ENCODE measurements at places on chromosomes 3 and 15.

- DNase-seq: no peak
Observed at GRCh38 chr15:84834969-84835368, 17.8 kb downstream of the ALPK3 start.

GRCh38 chr15:45180648-45181436, 6.9 kb downstream of the SHF start:
- DNase-seq: no peak

- DNase-seq: no peak
Observed at GRCh38 chr15:70199540-70200410, 102.1 kb upstream of the TLE3 start.

- no peak for DNase-seq
Observed at GRCh38 chr15:33476076-33476475, 165.3 kb downstream of the RYR3 start.

GRCh38 chr3:115236496-115236895, 89.4 kb upstream of the ZBTB20 start:
- DNase-seq: no peak

DNA sequence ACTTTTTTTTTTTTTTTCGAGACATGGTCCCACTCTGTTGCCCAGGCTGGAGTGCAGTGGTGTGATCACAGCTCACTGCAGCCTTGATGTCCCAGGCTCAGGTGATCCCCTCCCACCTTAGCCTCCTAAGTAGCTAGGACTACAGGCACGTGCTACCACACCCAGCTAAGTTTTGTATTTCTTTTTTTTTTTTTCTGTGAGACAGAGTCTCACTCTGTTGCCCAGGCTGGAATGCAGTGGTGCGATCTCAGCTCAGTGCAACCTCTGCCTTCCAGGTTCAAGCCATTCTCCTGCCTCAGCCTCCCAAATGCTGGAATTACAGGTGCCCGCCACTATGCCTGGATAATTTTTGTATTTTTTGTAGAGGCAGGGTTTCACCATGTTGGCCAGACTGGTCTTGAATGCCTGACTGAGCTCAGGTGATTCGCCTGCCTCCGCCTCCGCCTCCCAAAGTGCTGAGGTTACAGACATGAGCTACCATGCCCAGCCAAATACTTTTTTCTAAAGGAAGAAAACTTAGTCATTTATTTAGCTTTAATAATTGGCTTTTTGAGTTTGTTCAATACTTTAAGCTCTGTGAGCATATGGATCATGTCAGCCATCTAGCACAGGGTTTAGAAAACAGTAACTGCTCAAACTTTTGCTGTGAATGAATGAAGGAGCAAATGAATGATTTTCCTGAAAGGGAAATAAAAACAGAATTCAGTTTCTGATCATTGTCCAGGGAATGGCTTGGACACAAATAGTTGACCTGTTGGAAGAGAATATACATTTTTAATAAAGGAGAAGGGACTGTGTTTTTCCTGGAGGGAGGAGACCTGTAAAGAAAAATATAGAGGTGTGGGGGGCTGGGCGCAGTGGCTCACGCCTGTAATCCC, 26.0 kb downstream of the UBE2E1 start:
- no peak for DNase-seq

GRCh38 chr3:56467108-56467507, 1.2 kb downstream of the ERC2 start:
- no peak for DNase-seq

DNA sequence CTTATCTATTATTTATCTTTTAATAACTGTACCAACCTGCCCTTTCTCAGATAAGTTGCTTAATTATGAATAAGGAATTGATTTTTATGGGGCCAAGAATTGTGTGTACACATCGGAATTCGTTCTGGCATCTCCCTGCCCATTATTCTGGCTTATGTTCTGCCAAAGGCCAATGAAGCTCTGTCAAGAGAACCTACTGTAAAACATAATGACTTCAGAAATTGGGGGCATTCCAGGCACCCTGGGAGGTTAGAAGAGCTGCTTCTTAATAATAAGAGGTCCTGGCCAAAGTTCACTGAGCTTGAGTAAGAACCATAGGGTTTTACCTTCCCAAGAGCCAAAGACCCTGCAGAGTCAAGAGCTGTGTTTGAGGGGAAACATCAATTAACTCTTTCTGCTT, 261.7 kb downstream of the SLC9A9 start:
- DNase-seq: no peak

DNA sequence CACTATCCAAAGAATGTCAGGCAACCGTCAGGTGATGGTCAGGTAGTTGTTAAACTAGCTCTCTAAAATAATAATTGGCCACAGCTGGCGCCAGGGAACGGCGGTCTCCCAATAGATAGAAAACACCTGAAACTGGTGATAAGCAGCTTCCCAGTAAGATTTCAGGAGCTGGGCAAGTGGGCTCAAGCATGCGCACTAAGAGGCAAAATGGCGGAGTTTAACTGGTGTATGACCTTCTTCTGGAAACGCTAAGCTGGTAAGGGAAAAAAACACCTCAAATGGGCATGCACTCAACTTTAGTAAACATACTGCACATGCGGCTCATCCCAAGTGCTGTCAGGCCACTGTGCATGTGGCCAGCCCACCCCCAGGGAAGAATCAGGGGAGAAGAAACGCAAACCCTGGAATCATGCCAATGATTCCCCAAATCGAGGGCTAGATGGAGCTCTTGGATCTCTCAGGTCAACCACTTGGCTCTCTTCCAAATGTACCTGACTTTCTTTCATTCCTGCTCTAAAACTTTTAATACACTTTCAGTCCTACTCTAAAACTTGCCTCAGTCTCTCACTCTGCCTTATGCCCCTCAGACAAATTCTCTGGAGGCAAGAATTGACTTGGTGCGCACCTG, 195.0 kb downstream of the ZNF621 start:
- DNase-seq: no peak

- no peak for DNase-seq
Observed at GRCh38 chr15:72146934-72147333, 28.7 kb downstream of the SENP8 start.

DNA sequence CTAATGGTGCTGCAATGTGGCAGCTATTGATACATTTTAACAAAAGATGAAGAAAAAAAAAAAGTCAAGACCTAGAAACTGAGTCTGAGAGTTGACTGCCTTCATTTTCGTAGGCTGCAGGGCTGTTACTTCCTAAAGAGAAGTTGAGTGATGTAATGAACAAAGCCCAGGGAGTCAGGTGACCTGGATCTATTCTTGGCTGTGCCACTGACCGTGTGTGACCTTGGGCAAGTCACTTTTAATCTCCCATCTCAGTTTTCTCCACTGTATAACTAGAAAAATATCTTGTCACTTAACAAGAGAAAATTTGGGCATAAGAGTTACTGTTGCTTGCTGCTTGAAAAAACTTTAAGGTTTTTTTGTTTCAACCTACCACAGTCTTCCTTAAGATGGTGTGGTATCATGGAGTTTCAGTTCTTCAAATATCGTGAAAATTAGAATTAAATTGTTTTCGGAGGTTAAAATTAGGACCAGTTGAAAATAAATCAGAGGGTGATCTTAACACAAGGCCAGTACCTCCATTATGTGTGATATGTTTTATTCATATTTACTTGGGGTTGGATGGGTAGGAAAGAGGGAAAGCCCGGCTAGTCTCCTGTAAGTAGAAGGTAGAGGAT, 5.8 kb downstream of the FMN1 start:
- no peak for DNase-seq

GRCh38 chr15:82122746-82123400, 77.1 kb upstream of the MEX3B start:
- DNase-seq: no peak

GRCh38 chr3:99013077-99013476, 111.6 kb upstream of the DCBLD2 start:
- DNase-seq: no peak

DNA sequence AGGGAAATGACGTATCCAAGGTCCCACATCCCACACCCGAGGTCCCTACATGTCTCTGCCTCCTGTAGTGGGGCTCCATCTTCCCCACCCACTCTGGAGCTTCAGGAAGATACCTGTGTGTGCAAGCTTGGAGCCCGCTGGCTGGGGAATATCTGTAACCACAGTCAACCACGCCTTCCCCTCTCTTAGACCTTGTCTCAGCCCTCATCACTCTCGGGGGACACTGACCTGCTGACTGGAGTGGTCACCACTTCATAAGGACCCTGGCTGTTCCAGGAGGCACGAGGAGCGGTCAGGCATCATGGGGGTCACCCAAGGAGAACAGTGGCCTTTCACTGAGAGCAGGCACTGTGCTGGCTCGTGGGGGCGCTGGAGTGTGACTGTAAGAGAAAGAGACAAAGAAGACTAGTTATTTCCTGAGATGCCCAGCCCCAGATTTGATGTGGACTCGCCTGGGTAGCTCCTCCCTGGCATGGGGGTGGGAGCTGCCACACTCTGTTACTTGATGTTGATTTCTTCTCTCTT, 48.6 kb downstream of the CTXND1 start:
- DNase-seq: no peak

DNA sequence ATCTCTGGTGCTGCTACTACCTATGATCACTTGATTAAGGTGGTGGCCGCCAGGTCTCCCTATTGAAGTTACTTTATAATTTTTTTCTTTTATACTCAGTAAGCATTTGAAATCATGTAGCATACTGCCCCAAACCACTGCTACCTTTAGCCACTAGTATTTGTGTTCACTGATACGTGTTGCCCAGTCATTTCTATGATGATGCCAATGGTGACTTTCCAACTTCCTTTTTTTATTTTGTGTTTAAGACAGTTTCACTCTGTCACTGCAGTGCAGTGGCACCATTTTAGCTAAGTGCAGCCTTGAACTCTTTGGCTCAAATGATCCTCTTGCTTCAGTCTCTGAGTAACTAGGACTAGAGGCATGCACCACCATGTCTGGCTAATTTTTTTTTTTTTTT, 598.2 kb downstream of the NAALADL2 start:
- DNase-seq: no peak

DNA sequence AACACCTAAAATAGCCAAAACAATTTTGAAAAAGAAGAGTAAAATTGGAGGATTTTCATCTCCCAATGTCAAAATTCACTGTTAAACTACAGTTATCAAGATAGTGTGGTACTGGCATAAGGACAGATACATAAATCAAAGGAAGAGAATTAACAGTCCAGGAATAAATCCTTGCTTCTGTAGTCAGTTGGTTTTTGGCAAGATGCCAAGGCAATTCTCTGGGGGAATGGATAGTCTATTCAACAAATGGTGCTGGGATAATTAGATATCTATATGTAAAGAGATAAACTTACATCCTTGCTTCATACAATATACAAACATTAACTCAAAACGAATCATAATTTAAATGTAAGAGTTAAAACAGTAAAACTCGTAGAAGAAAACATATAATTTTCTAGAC, 57.9 kb upstream of the SELENOK start:
- DNase-seq: no peak

- peak; percentile 9 for DNase-seq
Observed at GRCh38 chr3:59783468-59783988, 733.7 kb upstream of the CFAP20DC start.

- DNase-seq: no peak
Observed at GRCh38 chr3:111785034-111785433, 74.0 kb upstream of the PHLDB2 start.

GRCh38 chr15:65394280-65394789, 16.5 kb upstream of the IGDCC3 start:
- no peak for DNase-seq

DNA sequence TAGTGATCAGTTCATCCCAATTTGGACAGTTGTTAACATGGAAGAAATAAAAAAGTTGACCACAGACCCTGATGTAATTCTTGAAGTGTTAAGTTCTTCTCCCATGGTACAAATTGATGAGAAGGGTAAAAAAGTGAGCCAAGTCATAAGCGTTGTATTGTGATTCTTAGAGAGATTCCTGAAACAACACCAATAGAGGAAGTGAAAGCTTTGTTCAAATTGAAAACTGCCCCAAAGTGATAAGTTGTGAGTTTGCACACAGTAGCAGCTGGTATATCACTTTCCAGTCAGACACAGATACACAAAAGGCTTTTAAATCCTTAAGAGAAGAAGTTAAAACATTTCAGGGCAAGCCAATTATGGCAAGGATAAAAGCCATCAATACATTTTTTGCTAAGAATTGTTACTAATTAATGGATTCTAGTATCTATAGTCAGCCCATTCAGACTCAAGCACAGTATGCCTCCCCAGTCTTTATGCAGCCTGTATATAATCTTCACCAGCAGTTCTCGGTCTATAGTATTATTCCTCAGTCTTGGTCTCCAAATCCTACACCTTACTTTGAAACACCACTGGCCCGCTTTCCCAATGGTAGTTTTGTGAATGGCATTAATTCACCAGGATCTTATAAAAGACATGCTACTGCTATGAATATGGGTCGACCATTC, 38.2 kb downstream of the CDIN1 start:
- DNase-seq: no peak
